ENCODE measurements at places on chromosomes 16 and 17.
A peak's percentile ranks its signal among the peaks of the same experiment; 100 is the strongest.

GRCh38 chr16:28826141-28826540 is 3.3 kb downstream of the ATXN2L start:
- no peak for DNase-seq

- no peak for DNase-seq
These were observed 69.3 kb downstream of the PLCG2 start for GRCh38 chr16:81848306-81848853.

DNA sequence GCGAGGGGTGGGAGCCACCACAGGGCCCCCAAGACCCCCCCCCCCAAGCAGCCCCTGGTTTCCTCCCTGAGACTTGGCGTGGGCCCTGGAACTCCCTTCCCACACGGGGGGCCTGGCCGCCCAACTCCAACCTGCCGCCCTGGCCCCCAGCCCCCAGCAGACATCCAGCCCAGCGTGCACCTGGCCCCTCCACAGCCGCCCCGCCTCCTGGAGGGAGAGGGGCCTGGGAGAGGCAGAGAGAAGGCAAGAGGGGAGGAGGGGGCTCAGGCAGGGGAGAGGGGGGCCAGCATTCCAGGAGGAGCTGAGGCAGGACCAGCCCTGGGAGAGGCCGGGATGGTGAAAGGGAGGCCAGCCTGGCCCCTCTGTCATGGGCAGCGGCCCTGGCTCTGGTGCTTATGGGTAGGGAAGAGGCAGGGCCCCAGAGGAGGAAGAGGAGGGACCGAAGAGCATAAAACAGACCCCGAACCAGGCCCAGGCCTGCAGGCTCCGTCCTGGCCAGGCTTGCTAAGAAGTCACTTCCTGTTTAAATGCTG is 16.7 kb downstream of the IL34 start:
- DNase-seq: no peak

GRCh38 chr16:16022683-16023064 is 73.3 kb downstream of the ABCC1 start:
- DNase-seq: no peak

GRCh38 chr17:45256114-45256966 is 5.6 kb downstream of the SPATA32 start:
- no peak for DNase-seq

DNA sequence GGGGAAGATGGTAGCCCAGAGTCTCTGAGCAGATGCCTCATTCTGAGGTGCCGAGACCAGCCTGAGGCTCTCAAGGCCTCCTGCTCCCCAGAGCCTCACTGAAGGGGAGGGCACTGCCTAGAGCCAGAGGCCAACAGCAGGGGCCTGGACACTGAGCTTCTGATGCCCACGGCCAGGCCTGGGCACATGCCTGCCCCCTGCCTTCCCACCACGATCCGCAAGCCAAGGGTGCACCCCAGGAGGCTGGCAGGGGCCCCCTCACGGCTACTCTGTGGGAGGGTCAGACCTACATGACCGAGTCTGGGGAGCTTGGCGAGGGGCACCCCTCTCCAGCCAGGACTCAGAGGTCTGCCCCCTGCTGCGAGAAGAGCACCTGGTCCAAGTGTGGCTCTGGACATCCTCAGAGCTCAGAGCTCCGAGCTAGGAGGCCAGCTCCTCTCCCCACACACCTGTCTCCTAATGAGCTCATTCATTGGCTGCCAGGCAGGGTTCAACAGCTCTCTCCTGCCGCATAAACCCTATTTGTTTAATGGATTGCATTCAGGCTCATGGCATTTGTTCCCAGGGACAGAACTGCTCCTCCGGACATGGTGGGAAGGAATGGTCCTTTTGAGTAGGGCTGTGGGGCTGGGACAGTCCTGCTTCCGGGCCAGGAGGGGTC is 13.9 kb downstream of the OTOP3 start:
- no peak for DNase-seq

GRCh38 chr17:69450918-69451317 is 36.4 kb downstream of the MAP2K6 start:
- DNase-seq: no peak

DNA sequence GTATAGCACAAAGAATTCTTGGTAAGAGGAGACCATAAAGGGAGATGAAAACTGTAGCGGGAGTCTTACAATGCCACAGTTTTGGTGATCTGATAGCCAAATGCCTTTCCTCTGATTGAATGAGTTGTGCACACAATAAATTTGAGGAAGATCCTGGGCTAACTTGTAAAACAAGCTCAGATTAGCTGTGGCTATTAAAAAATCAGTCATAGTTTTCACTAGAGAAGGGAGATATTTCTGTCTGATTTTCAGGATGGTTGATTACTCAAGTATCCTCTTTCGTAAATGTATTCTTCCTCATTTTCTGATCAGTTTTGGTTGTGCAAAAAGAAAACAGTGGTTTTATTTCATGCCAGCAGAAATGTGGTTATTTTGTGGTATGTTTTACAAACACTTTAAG is 9.1 kb upstream of the METTL9 start:
- DNase-seq: no peak

DNA sequence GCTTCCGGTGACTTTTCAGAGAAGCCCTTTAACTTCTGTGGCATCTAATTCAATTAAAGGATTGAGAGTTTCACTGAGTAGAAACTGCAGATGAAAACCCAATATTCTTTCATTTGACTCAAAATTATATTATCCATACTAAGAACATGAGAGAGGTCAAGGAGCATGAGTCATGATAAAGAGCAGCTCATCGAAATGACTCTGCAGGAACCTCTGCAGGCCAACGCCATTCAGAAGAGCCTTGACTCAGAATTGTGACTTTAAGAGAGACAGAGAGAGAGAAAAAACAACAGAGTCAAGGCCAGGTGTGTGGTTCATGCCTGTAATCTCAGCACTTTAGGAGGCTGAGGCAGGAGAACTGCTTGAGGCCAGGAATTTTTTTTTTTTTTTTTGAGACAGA is 417.2 kb upstream of the XYLT1 start:
- DNase-seq: peak; percentile 4

GRCh38 chr16:88195911-88196465 is 186.8 kb upstream of the ZNF469 start:
- DNase-seq: no peak

DNA sequence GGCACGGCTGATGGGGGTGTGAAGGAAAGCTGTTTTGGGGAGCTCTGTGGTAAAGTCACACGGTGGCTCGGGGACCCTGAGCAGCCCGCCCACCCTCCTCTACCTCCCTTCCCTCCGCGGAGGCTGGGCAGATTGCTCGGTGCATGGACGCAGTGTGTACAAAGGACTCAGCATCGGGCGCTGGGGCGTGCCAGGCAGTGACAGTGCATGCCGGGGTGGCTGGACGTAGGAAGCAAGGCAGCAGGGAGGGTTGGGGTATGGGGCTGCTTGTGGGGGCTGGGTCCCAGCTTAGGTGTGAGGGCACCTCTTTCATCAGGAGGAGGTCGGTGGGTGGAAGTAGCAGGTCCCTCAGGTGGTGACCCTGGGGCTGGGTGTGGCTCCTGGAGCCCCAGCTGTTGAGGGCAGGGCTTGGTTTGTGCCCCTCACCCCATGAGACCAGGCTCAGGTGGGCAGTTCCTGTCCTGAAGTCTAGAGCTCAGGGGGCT is 159.9 kb upstream of the GSE1 start:
- DNase-seq: no peak

GRCh38 chr17:15261802-15262290 is 3.3 kb downstream of the PMP22 start:
- DNase-seq: no peak

DNA sequence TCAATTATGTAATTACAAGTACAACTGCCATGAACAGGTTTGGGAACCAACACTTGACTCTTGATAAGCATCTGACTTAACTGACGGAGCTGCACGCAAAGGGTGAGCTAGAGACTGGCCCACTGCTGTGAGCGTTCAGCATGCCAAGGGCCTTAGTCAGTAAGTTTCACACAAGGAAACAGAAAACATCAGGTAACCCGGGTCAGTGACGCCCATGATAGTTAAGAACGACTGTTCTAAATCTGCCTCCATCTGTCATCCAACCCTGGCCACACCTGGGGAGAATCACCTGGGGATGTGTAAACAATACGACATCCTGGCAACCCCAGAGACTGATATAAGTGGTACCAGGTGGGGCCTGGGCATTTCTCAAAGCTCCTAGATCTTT is 12.3 kb downstream of the SMIM5 start:
- DNase-seq: no peak

- no peak for DNase-seq
These were observed 9.8 kb downstream of the NTHL1 start for GRCh38 chr16:2037647-2038381.

Data from activated T-cell treated with anti-CD3 and anti-CD28 coated beads, Interleukin-2, amount 50 U/mL, for 72 hours (primary cell).